Glutamatergic neuron (in vitro differentiated cells): ENCODE measurements at places on chromosomes 1 and 21.

- DNase-seq, result peak; percentile 92
Measured at GRCh38 chr1:159945483-159946241, at the start of gene IGSF9. TSS of gene IGSF9 (minus strand) at chr1:159945613. CDS start at chr1:159943454, 2,159 bp downstream.

DNA sequence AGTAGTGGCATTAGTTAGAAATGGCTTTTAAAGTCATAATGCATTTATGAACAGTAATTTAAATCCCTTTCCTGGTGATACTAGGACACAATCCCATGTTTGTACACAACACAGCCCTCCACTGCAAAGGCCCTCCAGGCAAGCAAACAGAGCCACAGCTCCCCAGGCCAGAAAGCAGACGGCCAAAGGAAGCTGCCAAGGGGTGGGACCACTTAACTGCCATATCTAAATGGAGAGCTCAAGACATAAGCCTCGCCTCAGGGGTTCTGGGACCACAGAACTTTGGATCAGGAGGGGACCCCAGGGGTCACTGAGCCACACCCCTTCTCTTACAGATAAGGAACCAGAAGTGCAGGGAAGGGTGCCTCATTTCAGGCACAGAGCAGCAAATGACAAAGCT, 189.7 kb downstream of the KCNH1 start:
- DNase-seq, result peak; percentile 38

GRCh38 chr1:203448521-203449061, 27.0 kb upstream of the PRELP start:
- DNase-seq, result peak; percentile 67

GRCh38 chr1:240732390-240732789, 120.4 kb upstream of the GREM2 start:
- no peak for DNase-seq

- no peak for DNase-seq
Measured at GRCh38 chr1:34926156-34926555, 3.3 kb downstream of the DLGAP3 start.

GRCh38 chr1:29136391-29136915, 12.8 kb upstream of the TMEM200B start:
- no peak for DNase-seq

DNA sequence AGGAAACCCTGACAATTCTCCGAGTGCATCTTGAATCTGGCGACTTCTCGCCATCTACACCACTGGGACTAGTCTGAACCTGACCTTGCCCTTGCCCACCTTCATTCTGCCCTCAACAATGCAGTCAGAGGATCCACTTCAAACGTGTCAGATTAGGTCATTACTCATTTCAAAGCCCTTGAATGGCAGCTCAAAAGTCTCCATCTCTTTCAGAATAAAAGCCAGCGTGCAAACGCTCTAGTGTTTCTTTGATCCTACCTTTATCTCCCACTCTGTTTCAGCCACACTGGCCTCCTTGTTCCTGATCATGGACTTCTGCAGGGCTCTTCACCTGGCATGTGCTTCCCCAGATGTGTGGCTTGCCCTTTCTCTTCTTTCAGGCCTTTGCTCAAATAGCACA, 31.3 kb downstream of the SLC30A1 start:
- DNase-seq, result no peak

DNA sequence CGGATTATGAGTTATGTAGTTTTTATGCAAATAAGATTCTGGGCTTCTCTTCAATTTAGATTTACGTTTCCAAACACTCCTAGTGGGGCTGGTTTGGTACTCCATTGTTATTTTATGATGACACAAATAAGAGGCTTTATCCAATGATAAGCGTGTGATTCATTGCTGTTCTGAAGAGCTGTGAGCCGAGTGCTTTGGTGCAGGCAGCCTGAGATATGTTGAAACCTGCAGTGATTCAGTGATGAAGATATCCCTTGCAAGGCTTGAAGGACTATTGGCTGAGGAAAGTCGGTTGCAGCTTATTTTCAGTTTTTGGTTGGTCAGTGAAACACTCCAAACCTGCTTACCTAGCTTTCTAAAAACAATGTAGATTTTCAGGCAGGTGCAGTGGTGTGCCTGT, 112.2 kb downstream of the RYR2 start:
- DNase-seq, result no peak

GRCh38 chr1:104630567-104631149, 881.0 kb downstream of the AMY1C start:
- no peak for DNase-seq

- no peak for DNase-seq
Measured at GRCh38 chr1:37725851-37726613, 33.7 kb downstream of the CDCA8 start.

DNA sequence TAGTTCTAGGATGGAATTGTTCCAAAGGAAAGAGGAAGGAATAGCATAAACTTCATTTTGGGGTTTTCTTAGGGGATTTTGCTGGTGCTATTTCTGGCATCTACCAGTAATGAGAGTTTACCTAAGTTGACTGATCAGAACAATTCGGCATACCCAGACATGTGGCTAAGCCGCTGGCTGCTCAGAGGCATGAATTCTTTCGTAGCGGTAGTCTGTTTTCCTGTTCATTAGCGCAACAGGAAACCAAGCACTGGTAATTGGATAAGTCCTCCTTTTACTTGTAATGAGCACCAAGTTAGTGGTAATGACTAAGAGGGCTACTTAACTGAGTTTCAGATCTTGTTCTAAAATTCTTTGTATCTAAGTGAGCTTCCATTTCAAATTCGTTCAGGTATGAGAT, 38.6 kb downstream of the C21orf91 start:
- no peak for DNase-seq

- DNase-seq, result no peak
Measured at GRCh38 chr1:67060811-67061218, 6.9 kb upstream of the SLC35D1 start.

DNA sequence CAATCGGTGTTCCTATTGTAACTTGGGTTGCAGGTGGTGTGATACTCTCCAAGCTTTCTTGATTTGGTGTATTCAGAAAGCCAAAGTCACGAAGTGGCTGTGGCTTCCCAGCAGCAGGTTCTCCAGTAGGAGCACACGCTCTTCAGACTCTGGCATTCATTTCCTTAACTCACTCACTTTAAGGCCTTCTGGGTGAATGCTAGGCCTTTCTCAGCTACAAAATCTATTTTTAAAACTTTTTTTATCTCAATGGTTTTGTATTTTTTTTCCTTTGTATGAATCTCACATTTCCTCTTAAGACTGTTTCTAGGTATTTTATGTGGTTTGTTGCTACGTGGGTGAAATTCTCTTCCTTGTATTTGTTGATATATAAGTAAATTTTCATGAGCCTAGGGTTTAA, 22.9 kb upstream of the PKN2 start:
- no peak for DNase-seq

GRCh38 chr1:155952505-155952890, 11.1 kb downstream of the RXFP4 start:
- DNase-seq, result no peak

DNA sequence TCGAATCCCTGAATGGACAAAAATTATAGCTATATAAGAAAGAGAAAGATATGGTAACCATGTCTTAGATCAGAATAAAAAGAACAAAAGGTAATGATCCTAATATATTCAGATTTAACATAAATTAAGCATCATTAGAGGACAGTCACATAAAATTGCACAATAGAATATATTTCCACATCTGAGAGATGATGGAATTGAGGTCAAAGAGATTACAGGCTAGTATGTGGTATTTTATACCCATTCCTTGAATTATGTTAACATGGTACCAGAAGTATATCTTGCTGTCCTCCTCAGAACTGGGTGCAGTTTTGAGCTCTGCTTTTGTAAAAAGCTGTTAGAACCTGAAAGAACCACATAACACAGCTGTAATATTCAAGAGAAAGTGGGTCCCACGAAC, 245.6 kb upstream of the HOOK1 start:
- DNase-seq, result no peak

- no peak for DNase-seq
Measured at GRCh38 chr1:208921259-208921658, 662.3 kb upstream of the CAMK1G start.

DNA sequence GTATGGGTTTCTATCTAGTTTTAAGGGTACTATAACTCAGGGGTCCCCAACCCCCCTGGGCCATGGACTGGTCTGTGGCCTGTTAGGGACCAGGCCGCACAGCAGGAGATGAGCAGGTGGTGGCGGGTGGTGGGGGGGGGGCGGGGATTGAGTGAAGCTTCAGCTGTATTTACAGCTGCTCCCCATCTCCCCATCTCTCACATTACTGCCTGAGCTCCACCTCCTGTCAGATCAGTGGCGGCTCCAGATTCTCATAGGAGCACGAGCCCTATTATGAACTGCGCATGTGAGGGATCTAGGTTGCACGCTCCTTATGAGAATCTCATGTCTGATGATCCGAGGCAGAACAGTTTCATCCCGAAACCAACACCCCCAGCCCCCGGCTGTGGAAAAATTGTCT, 95.1 kb upstream of the SLC45A1 start:
- DNase-seq, result peak; percentile 39

GRCh38 chr1:174157157-174157806, 2.0 kb upstream of the RABGAP1L start:
- DNase-seq, result no peak

- no peak for DNase-seq
Measured at GRCh38 chr1:225822655-225823403, 12.9 kb downstream of the EPHX1 start.
